ENCODE measurements at places on chromosomes 11 and 22.

GRCh38 chr22:28105413-28105812 is 186.4 kb upstream of the PITPNB start:
- no peak for DNase-seq

DNA sequence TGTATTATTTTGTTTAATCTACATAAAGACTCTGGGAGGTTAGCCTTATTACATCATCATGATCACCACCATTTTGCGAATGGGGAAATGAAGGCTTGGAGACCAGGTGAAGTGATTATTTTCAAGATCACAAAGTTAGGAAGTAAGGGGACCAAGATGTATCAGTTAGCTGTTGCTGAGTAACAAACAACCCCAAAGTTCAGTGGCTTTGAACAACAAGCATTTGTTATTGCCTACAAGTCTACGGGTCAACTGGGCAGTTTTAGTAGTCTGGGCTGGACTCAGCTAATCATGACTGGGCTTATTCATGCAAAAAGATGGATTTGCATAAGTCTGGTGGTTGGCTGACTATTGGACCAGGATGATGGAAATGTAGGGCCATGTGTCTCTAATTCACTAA is 389.2 kb downstream of the MIAT start:
- DNase-seq, result no peak

GRCh38 chr11:45176996-45177395 is 30.6 kb downstream of the PRDM11 start:
- no peak for DNase-seq

GRCh38 chr11:2933375-2934020 is 4.3 kb upstream of the PHLDA2 start:
- peak; percentile 7 for DNase-seq

GRCh38 chr11:59151761-59152160 is 9.1 kb downstream of the FAM111A start:
- no peak for DNase-seq
